T-helper 22 cell (primary cell): ENCODE measurements at places on chromosomes 5 and 9.

GRCh38 chr5:143583409-143583808 is 179.9 kb upstream of the NR3C1 start:
- DNase-seq = no peak

GRCh38 chr9:95363051-95363841 is 45.7 kb upstream of the FANCC start:
- no peak for DNase-seq

DNA sequence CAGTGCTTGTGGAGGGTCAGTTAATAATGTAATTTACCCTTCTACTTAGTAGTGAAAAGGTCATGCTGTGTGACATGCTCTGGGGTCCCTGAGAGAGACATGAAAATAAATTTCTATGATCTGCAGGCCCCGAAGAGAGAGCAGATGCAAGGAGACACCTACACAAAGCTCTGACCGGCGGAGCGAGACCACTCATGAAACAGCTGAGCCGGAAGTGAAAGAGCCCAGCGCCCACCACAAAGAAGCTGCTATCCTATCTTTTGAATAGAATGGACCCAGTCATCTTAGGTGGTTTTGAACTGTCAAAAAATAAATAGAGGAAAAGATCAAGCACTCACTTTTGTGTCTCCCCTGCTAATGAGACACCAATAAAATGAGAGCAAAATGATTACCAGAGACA is 190.0 kb downstream of the MED10 start:
- DNase-seq = no peak

- DNase-seq = no peak
These were observed 81.9 kb downstream of the ADAMTS12 start for GRCh38 chr5:33809936-33810335.

GRCh38 chr5:89480406-89481007 is 597.5 kb upstream of the MEF2C start:
- no peak for DNase-seq

GRCh38 chr9:115106642-115107041 is 11.3 kb downstream of the TNC start:
- no peak for DNase-seq
